ENCODE measurements at places on chromosomes 5 and 9.

GRCh38 chr5:132277971-132278853 lies 16.0 kb upstream of the SLC22A4 start:
- DNase-seq = no peak

DNA sequence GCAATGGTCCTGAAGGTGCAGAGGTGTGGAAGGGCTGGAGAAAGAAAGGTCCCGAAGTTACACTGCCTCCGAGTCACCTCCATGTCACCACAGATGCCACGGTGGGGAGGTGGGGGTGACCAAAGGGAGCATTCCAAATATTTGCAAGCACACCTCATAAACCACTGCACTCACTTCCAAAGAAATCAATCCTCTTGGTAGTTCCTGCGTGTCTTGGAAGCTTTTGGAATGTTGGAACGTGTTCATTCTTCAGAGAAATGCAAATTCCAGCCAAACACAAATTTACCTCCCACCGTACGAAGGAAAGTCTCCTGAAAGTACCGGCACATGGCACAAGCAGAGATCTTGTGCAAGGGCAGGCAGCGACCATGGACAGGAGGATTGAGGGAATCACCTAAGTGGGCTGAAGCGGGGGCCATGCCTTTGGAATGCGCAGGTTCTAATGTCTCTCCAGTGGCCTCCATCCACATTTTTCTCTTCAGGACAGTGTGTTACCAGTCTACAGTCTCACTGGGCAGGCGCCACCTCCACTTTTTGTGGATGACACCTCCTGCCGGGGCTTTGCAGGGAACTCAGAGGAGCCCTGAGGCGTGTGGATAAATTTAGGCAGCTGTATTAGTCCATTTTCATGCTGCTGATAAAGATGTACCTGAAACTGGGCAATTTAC lies 54.0 kb downstream of the NSUN2 start:
- DNase-seq = no peak

GRCh38 chr5:92927291-92927778 lies 653.7 kb downstream of the NR2F1-AS1 start:
- DNase-seq = peak; percentile 37

- DNase-seq = no peak
Measured at GRCh38 chr5:145466533-145466932, 368.6 kb downstream of the PRELID2 start.

- DNase-seq = no peak
Measured at GRCh38 chr5:55857247-55857640, 6.1 kb downstream of the IL31RA start.

DNA sequence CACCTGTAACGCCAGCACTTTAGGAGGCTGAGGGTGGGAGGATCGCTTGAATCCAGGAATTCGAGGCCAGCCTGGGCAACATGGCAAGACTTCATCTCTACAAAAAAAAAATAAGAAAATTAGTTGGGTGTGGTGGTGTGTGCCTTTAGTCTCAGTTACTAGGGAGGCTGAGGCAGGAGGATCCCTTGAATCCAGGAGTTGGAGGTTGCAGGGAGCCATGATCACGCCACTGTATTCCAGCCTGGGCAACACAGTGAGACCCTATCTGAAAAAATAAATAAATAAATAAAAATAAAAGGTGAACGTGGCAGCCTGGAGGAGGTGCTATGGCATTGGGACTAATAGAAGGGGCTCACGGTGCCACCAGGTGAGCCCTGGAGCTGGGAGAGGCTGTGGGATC lies 7.1 kb downstream of the FGFR4 start:
- no peak for DNase-seq

- no peak for DNase-seq
Measured at GRCh38 chr9:136329636-136330405, 2.5 kb downstream of the GPSM1 start.

- no peak for DNase-seq
Measured at GRCh38 chr5:44797841-44798240, 10.9 kb upstream of the MRPS30 start.

DNA sequence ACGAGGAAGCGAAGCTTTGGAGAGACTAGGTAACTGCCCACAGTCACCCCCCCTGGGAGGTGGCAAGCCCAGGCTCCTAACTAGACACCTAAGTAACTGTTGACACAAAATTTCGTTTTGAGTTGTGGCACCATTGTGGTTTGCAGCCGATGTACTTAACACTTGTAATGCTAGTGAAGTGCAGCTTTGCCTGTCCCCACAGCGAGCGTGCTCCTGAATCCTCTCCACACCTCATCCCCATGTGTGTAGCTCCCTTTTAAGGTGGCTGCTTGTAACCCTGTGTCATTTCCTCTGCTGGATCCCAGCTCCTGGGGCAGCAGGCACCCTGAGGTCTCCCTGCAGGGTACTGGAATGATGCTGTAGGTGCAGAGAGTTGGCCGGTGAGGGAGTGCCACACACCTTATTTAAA lies 114.9 kb downstream of the TRIO start:
- DNase-seq = peak; percentile 49
